ENCODE measurements at places on chromosomes 12 and 14.

DNA sequence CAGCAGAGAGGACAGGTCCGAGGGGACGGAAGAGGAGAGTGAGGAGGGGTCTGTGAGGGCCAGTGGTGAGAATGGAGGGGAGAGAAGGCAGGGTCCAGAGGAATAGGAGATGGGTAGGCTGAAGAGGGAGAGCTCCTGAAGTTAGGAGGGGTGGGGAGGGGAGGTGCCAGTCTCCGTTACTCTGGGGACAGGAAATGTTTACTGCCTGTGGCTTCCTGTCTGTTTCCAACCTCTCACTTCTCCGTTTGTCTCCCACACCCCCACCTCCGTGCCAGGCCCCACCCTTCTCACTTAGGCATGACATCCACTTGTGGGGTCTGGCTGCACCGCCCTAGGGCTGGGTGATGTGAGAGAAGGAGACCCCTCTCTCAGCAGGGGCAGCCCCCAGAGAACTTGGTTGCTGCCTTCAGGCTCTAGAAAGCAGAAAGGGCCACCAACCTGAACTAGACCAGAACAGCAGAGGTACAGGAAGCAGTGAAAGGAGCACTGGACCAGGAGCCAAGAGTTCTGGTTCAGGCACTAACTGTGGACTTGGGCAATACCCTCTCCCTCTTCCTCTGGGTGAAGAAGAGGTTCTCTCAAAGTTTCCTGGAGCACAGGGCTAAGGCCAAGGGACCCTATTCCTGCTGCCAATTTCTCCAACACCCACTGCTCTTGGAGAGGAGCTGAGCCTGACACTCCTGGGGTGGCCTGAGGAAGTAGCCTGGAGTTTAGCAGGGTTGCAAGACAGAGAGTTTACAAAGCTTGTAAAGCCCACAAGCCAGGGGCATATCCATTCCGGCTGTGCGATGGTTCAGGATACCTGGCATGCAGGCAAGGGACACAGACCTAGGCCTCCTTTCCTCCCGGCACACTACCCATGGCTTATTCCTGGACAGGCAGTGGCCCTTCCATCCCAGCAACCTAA, 5.5 kb downstream of the ITGA5 start:
- peak; percentile 43 for DNase-seq

DNA sequence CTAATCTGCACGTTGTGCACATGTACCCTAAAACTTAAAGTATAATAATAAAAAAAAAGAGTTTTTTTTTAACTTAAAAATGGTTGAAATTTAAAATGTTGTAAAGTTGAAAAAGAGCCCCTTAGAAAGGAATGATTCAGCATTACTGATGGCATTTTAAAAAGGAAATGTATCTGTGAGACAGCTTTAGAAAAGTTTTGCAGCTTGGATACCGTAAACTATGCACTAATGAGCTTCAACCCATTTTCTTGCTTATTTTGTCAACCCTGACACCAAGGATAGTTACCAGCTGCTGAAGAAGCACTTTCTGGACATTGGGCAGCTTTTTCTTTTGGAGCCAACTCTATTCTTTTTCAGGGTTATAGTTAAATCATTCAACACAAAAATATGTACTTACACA, 4.3 kb downstream of the BICD1 start:
- no peak for DNase-seq

DNA sequence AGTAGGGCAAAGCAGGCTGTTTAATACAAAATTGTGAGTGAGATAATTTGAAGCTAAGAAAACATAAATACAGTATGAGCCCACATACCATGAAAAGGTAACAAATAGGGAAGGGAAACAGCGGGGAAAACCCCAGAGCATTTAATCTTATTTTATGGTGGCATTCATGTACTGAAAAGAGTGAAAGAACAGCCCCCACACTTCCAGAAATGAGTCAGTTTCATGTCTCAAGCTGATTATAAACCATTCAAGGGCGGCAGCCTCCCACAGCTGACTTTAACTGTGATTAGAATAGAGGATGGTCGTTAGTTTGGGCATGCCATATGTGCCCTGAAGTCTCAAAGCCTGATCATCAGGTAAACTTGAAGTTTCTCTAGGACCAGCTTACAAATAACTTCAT, 64.5 kb downstream of the FOXG1 start:
- DNase-seq = no peak

DNA sequence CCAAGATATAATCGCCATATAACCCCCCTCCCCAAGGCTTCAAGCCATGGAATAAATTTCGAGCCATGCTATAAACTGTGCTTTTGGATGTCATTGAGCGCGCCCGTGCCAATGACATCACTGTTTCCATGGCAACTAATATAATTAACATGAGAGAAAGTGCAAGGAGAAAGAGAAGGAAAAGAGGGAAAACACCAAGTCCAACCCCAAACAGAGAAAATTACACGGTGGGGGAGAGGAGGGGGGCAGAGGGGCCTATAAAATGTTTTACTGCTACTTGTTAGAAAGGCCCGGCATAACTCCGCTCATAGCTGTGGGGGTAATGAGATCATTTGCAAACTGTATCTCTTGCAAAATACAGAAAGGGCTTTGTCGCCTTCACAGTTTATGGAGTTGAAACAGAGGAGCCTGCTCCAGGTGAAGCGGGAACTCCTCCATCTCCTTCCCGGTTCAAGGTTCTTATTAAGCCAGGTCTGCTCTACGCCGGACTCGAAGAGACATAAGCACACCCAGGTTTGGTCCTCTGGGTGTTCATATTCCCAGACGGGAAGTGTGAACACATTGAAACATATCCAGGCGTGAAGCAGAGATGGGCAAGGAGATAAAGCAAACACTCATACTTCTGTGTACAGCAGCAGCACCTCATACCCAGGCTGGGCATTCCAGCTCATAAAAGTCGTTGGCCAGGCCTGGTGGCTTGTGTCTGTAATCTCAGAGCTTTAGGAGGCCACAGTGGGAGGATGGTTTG, 99.1 kb upstream of the MAP1LC3B2 start:
- no peak for DNase-seq

DNA sequence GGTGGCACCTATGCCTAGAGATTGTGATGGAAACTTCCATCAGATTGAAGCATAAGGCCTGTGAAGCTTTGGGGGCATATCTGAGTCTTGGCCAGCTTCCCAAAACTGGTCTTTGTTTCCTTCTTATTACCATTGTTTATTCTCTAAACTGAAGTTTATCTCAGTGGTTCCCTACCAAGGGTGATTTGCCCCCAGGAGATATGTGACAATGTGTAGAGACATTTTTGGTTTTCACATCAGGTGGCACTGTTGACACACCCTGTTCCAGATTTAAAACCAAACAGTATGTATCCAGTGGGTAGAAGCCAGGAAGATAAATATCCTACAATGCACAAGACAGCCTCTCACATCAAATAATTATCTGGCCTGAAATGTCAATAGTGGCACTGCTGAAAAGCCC, 22.1 kb downstream of the RASSF9 start:
- DNase-seq = no peak

DNA sequence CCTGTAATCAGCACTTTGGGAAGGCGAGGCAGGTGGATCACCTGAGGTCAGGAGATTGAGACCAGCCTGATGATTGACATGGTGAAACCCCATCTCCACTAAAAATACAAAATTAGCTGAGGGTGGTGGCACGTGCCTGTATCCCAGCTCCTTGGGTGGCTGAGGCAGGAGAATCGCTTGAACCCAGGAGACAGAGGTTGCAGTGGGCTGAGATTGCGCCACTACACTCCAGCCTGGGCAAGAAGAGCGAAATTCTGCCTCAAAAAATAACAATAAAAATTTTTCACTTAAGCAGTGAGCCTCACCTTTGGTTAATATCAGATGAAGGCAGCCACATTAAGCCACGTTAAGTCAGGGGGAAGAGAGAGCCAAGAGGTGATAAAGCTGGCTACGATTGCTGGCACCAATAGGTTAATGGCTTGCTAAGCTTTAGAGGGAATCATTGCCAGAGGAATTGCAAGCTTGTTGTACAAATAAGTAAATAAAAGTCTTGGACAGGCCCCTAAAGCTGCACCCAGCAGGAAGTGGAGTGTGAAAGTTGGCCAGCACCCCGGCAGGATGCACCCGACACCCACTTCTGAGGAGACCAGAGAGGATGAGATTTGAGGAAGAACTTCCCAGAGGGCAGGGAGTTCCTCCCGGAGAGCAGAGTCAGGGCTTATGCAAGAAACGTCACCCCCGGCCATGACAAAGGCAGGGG, 41.3 kb upstream of the TESC start:
- DNase-seq = no peak

GRCh38 chr12:116502989-116503496, 56.1 kb upstream of the MAP1LC3B2 start:
- DNase-seq = no peak

DNA sequence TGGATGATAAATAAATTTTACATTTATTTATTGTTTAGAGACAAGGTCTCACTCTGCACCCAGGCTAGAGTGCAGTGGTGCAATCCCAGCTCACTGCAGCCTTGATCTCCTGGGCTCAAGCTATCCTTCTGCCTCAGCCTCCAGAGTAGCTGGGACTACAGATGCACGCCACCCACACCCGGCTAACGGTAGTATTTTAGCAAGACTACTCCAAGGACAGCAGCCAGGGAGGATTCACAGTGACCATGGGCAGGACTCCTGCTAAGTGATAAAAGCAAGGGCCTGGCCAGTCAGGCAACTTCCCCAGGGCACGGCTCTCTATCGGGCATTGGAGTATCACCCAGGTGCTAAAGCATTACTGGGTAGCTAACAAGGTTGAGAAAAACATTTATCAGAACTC, 55.4 kb downstream of the ARL6IP4 start:
- no peak for DNase-seq

DNA sequence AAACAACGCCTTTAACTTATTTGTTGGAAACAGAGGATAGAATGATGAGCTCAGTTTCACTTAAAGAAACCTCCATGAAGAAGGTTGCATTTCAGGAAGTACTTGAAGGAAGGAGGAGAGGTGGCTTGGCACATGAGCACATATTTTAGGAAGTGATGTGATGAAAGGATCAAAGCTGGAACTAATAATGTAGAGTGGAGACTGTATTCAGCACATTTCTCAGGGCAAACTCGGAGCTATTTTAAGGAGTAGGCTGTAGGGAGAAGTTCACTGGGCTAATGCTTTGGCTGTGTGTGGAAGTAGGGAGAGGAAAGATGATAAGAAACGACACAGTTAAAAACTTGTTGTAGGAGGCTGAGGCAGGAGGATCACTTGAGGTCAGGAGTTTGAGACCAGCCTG, 272.8 kb downstream of the AKAP6 start:
- no peak for DNase-seq

- DNase-seq = no peak
These were observed 367.6 kb downstream of the C12orf75 start for GRCh38 chr12:105698075-105698474.

- DNase-seq = no peak
These were observed 34.7 kb downstream of the KICS2 start for GRCh38 chr12:64187370-64187769.

- no peak for DNase-seq
These were observed 1036.1 kb downstream of the LRFN5 start for GRCh38 chr14:42642787-42643186.

- no peak for DNase-seq
These were observed 32.1 kb downstream of the ZFP36L1 start for GRCh38 chr14:68760761-68761160.

- no peak for DNase-seq
These were observed 18.1 kb upstream of the DUSP6 start for GRCh38 chr12:89370421-89370831.

DNA sequence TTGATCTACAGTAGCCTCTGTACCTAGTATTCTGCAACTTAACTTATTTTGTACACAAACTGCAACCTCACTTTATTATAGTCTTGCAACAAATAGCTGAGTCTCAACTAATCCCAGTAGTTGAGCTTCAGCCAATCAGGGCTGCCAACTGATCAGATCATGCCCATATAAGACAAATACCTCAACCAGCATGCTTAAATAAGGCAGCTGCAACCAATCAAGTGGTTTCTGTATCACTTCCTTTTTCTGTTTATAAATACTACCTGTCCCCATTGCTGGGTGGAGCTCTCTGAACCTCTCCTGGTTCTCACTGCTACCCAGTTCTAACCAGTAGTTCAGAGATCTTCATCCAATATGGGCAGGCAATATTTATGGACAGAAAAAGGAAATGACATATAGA, 248.5 kb upstream of the FBXO33 start:
- DNase-seq = no peak

DNA sequence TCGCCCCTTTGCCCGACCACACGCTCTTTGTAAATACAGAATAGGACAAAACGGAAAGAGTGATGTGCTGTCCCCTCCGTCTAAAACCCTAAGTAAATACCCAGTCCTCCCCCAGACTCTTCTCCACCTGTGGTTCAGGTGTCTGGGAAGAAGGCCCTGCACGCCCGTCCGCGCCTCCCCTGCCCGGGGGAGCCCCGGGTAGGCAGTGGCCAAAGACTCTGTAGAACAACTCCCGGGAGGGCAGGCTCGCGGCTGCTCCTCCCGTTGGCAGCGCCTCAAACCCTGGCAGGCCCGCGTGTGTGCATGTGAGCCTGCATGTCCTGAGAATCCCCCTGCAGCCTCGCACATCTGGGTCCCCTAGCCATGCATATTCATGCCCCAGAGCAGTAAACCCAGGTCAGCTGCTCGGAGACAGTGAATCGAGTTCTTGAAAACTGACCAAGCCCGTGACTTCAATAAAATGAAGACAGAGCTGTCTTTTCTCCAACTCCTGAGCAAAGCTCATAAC, 165.8 kb downstream of the MON2 start:
- peak; percentile 74 for DNase-seq

DNA sequence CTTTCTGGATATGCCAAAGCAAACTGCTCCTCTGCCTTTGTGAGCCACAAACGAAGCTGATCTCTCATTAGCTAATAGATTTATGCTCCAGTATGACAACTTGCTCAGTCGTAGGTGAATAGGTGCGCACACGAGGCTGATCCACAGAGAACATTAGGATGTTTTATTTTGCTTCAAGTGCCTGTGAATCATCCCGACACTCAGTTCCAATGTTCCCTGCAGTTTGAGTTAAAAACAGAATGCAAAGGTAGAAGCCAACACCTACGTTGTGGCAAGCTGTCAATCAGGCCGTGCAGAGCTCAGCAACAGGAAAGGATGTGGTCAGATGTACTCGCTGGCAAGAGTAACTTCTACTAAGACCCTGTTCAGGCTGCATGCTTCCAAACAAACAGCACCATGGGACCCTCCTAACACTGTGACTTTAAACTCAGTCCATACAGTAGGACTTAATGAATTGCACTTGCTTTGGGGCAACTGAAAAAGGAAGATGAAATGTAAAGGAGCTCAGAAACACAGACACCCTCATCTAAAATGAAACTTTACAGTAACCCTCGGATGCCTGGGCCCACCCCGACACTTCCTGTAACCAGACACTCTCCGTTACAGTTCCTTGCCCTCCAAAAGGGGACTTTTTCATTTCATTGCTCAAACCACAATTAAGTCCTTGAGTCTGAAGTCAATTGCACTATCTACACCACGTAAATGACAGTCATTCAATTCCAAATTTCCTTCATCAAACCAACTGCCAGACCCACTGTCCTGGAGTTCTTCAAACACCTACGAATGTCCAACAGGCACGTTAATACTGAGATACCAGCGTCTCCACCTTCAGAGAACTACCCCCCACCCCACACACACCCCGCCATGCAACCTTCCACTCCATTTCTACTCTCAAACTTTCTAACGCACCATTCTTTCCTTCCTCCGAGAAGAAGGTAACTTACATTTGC, 1.6 kb downstream of the CCDC88C start:
- DNase-seq = no peak

GRCh38 chr14:104795781-104796686, 486 bp upstream of the AKT1 start:
- DNase-seq = peak; percentile 59

- DNase-seq = no peak
These were observed 39.6 kb downstream of the GPATCH2L start for GRCh38 chr14:76191297-76191696.

- DNase-seq = no peak
These were observed 3.8 kb downstream of the SRSF9 start for GRCh38 chr12:120465756-120466155.

- DNase-seq = no peak
These were observed 29.7 kb upstream of the CHST11 start for GRCh38 chr12:104426926-104427546.

All from thyroid gland (tissue), 4 donors.